Upper lobe of left lung (tissue), 6 donors: ENCODE measurements at places on chromosomes 12 and 14. TPM values are rescaled to one million over a fixed set of nuclear protein-coding genes. Genes with fewer than 3 reads are reported as not detected.

TCL1A gene
- total RNA-seq: 0.69 TPM

ATF7IP gene
- 49.8 TPM for total RNA-seq

DHRS2 gene
- total RNA-seq: 0.60 TPM

DNA sequence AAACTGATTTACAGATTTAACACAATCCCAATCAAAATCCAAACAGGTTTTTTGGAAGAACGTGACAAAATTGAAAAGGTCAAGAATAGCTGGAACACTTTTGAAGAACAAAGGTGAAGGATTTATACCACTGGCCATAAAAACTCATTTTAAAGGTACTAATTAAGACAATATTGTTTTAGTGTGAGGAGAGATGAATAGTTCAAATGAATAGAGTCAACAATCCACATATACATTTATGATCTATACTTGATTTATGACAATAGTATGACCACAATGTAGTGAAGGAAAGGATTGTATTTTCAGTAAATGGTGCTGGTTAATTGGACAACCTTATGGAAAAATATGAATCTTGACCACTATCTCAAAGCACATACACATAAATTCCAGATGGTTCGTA, 29.3 kb downstream of the CCDC175 start:
- H3K27me3 ChIP-seq: no peaks in the 10 kb centered on the region
- no peak overlapping the region for H3K27ac ChIP-seq
- no peaks in the 10 kb centered on the region for H3K36me3 ChIP-seq
- no peak overlapping the region for H3K4me3 ChIP-seq
- no peak for DNase-seq

- no peaks in the 10 kb centered on the region for H3K36me3 ChIP-seq
- no peaks in the 10 kb centered on the region for H3K27me3 ChIP-seq
- H3K27ac ChIP-seq: no peak overlapping the region
- H3K4me1 ChIP-seq: no peaks in the 10 kb centered on the region
- H3K4me3 ChIP-seq: no peak overlapping the region
- no peak for DNase-seq
Measured at GRCh38 chr14:81408595-81408994, 8.5 kb upstream of the STON2 start.
